AG08395 (cell line): ENCODE measurements at places on chromosomes 7 and 10.

DNA sequence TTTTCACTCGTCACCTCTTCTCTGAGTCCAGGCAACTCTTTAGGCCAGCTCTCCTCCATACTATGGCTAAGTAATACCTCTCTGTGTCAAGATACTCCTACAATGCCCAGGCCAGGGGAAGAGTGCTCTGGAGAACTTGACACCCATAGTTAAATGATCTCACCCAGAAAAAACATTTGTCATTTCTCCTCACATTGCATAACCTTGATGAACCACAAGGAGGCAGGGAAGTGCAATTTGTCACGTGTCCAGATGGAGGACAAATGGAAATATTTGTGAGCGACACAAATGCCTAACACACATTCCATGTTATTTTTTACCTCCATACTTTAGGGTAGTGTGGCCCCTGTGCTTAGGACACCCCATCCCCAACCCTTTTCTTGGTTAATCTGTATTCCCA lies 78.3 kb downstream of the HTR7 start:
- no peak for DNase-seq

DNA sequence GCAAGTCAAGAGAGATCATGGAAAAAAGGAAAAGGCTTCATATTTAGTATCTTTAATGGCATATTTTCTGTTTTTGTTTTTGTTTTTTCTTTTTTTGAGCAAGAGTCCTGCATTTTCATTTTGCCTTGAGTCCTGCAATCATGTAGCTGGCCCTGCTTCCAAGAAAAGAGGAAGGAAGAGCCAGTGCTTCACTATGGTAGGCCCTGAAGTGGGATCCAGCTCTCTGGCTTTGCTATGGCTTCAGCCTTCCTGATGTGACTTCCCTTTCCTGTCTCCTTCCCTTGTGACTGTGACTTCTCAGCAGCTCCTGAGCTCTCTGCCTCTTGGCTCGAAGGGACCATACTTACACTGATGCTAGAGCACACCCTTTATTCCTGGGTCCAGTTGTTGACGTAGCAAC lies 512.3 kb downstream of the INHBA start:
- no peak for DNase-seq

GRCh38 chr7:3175285-3175902 lies 125.7 kb upstream of the SDK1 start:
- no peak for DNase-seq

GRCh38 chr7:149027611-149028345 lies 527 bp downstream of the PDIA4 start:
- DNase-seq, result peak; percentile 18
